Hematopoietic multipotent progenitor cell treated with erythropoietin and hydrocortisone succinate and interleukin-3 and kit ligand, for 17 days (in vitro differentiated cells): ENCODE measurements at places on chromosomes 6 and 20.
A peak's percentile ranks its signal among the peaks of the same experiment; 100 is the strongest.

DNA sequence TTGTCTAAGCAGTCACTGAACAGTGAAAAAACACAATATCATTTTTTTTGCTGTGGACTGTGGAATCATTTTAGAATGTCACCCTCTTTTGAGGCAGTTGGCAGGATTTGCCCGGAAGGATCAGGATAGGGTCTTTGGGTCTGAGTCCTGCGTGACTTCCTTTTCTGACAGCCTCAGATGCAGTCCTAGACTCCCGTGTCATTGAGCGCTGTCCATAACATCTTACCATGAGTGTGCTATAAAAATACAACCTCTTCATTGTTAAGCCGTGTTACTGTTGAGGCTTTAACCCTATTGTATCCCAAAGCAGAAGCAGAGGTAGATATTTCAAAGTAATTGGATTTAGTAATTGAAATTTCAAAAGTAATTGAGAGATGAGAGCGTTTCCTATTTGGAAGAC is 30.6 kb downstream of the ARID1B start:
- no peak for DNase-seq

DNA sequence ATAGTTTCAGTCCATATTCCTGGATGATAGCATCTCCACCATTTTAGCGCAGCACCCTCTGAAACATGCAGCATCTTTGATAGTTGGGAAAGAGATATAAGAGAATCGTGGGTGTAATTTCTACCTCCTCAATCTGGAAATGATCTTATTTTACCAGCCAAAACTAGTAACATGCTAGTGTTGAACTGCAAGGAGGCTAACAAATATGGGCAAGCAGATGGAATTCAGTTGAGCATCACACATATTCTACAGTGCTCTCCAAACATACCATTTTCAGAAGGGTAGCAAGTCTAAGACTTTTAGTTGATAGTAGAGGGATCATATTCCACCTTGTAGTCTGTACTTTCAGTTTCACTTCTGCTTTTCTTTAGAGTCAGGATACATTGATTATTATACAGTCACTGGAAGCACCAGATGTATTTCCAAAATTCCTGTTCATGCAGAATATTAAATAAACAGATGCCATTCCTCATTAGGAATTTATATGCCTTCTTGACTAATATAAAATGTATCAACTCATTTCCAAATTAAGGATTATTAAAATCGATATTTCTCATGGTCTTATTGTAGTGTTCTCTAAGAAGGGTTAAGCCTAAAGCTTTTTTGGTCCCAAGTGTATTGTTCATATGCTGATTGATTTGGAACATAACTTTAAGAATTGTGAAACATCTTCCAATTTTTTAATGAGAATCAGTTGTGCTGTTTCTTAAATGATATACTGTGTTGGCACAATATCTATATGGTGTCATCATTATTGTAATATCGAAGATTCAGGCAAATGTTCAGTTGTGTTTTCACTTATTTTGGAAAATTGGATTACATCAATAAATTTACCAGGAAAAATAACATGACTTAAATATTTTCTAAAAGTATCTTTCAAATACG is 362.0 kb downstream of the CENPW start:
- no peak for DNase-seq

DNA sequence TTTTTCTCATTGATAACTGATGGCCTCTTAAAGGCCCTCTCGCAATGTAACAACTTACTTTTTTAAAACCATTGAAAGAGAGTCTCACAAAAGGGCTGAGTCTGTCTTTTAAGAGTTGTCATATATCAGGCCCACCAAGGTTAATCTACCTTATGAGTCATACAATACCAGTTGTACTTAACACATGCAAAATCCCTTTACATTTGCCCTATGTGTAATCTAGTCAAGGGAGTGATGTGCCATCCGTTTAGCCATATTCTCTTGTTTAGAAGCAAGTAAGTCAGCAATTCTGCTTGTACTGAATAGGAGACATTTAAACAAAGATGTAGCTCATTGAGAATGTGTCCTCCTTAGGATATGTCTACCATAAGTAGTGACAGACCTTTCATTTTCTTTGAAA is 143.7 kb downstream of the TENT5A start:
- no peak for DNase-seq

- no peak for DNase-seq
Observed at GRCh38 chr20:47305667-47306066, 50.8 kb downstream of the ZMYND8 start.

DNA sequence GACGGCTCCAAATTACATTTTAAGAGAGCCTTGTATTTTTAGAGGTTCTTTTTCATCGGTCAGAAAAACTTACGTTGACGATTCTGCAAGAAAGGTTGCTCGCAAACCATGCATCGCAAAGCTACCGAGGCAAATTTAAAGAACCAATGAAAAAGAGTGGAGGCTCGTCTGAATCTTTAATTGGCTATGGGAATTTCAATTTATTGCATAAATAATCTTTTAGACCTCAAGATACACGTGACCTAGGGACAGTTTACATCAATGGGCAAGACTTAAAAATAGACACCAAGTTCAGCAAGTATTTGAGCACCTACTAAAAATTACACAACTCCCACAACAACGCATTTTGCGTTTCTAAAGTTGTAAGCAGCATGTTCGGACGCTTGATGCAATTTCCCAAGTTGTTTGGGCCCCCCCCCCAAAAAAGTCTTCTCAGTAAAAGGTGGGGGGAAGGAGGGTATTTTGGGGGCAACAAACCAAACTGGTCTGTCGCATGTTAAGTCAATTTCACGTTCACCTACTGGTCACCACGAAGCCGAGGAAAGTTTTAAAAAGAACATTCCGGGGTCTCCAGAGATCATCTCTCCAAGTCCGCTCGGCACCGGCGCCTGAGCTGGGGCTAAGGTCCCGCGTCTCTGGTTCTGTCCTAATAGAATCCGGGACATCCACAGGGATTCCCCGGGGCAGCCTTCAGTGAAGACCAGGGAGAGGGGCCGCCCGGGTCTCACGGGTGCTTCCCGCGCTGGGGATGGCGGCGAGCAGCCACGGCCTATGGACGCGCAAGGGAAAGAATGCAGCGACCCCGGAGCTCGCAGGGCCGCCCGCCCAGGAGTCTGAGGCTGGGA is 851 bp downstream of the SNX5 start:
- peak; percentile 68 for DNase-seq

- DNase-seq, result no peak
Observed at GRCh38 chr20:44942264-44942973, 17.8 kb downstream of the TOMM34 start.

DNA sequence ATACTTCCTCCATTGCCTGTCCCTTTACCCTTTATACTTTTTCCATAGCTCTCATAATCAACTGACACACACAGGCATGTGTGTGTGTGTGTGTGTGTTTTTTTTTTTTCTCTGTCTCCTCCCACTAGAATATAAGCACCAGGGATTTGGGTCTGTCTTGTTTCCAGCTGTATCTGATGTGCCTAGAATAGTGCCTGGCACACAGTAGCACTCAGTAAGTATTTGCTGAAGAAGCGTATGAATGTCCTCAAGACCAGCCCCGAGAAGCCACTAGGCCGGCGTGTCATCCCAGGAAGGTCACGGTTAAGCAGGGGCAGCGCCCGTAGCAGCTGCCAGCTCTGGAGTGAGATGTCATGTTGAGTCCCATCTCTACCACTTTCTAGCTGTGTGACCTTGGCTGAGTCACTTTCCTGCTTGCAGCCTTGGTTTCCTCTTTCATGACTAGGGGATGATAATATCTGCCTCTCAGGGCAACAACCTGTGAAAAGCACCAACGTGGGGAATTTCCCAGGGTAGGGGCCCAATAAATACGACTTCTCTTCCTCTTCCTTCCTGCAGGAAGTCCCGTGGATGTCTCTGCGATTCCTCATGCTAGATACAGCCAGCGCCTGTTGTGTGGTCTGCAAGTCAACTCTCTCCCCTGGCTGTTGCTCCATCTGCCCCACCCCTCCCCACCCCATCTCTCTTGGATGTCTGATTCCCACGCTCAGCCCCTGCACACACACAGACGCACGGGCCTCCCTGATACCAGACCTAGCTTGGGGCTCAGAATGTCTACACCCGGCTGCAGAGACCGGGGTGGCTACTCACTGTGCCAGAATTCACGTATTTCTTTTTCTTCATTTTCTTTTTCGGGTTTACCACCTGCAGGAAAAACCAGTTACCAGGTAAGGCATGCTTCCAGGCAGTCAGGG is 58.1 kb downstream of the RAB44 start:
- DNase-seq, result peak; percentile 24

DNA sequence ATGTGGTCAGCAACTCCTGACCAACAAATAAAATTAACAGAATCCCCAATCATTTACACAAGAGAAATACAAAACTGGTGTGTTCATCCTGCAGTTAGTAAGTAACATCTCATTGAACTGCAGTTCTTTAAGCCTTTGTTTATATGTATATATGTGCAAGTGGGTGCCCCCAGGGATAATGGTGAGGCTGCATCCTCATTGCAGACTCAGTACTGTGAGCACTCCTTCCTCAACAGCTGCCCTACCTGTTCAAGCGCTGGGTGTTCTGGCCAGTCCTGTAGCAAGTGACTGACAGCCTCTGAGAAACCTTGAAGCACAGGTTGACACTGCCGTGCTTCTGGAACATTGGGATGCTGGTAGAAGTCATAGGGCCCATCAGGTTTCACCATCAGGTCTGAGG is 49.8 kb upstream of the LYRM2 start:
- no peak for DNase-seq

- DNase-seq, result no peak
Observed at GRCh38 chr6:11585426-11586016, 48.0 kb downstream of the TMEM170B start.

- DNase-seq, result no peak
Observed at GRCh38 chr6:23006656-23007055, 437.3 kb downstream of the HDGFL1 start.
